SK-MEL-5 (cell line): ENCODE measurements at places on chromosomes 16 and 17. TPM values are rescaled to one million over a fixed set of nuclear protein-coding genes. Genes with fewer than 3 reads are reported as not detected.

CACNG5 gene
- total RNA-seq = not detected in 2 replicates

XPO6 gene
- 77.9 and 85.2 TPM in 2 replicates for total RNA-seq

CEP20 gene
- total RNA-seq = 45.9 and 46.6 TPM in 2 replicates

COG8 gene
- 38.5 and 45.0 TPM in 2 replicates for total RNA-seq

BICDL2 gene
- 0.24 and 0.29 TPM in 2 replicates for total RNA-seq

SECTM1 gene
- 0.37 and 0.50 TPM in 2 replicates for total RNA-seq

KCNJ18 gene
- not detected in 2 replicates for total RNA-seq

C17orf67 gene
- 0.59 and 1.1 TPM in 2 replicates for total RNA-seq

TBC1D3D gene
- 0.08 TPM in 1 of 2 replicates, not detected in the other for total RNA-seq

PITPNM3 gene
- 0.05 and 0.11 TPM in 2 replicates for total RNA-seq

RAB40C gene
- total RNA-seq = 9.3 and 9.6 TPM in 2 replicates

PGAP3 gene
- 6.6 and 7.2 TPM in 2 replicates for total RNA-seq

SOX9 gene
- 2.2 and 2.3 TPM in 2 replicates for total RNA-seq

IGSF6 gene
- total RNA-seq = not detected in 2 replicates
